Thymus (tissue), 14 donors: ENCODE measurements at places on chromosomes 12 and 14.
A peak's percentile ranks its signal among the peaks of the same experiment; 100 is the strongest.

- DNase-seq = no peak
Measured at GRCh38 chr14:31106768-31107167, 80.6 kb upstream of the STRN3 start.

GRCh38 chr14:98826618-98827017 lies 445.4 kb downstream of the BCL11B start:
- DNase-seq = peak; percentile 29

GRCh38 chr14:93044556-93044955 lies 71.2 kb downstream of the ITPK1 start:
- no peak for DNase-seq

DNA sequence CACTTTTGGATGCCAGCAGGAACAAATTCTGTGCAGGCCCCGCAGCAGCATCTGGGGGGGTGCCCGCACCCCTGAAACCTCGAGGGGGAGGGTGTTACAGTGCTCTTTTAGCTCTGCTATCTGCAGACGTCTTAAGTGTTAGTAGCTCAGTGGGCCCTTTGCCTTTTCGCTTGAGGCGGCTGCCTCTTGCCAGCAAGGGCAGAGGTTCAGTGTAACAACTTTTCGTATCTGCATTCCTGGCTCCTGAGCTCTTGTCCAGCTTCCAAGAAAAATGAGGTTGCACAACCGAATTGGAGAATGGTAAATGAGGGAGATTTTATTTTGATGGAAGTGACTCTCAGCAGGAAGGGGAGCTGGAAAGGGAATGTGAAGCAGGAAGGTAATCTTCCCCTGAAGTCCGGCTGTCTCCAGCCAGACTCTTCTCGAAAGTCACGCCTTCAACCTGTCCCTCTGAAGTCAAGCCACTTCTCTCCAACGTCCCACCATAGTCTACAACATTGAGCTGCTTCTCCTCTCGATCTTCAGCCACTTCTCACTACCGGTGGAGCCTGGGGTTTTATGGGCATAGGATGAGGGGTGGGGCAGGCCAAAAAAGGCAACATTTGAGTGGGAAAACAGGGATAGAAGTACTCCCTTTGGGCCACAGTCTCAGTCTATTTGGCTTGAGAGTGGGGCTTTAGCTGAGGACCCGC lies 17.8 kb downstream of the TAS2R50 start:
- no peak for DNase-seq

DNA sequence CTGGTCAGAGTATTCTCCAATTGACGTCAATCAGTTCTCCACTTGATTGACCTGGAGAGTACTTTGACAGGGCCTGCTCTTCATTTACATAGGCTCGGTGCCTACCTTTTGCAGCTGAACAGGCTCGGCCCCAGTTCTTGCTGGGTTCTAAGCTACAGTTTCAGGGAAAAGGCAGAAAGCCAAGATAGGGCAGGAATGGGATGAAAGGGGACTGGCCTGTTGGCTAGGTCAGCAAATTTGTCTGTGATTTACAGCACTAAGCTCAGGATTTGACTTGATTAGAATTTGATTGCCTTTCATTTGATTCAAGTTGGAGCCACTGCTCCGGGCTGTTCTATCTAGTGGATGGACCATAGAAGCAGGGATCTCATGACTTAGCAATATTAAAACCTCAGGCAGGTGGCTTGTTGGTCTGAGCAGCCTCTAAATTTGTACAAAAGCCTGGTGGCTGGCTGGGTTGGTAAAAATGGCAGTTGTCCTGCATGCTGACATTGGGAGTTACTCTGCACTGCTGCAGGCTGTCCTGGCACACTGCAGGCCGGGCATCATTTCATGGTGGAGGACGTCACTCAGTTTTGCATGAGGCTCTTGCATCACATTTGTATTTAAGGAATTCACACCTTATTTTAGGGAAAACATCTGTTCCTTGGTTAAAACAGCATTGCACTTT lies 71.8 kb downstream of the BICD1 start:
- no peak for DNase-seq

GRCh38 chr12:89693639-89694202 lies 14.9 kb downstream of the ATP2B1 start:
- no peak for DNase-seq

GRCh38 chr12:55839345-55840140 lies 3.2 kb downstream of the MMP19 start:
- DNase-seq = no peak

DNA sequence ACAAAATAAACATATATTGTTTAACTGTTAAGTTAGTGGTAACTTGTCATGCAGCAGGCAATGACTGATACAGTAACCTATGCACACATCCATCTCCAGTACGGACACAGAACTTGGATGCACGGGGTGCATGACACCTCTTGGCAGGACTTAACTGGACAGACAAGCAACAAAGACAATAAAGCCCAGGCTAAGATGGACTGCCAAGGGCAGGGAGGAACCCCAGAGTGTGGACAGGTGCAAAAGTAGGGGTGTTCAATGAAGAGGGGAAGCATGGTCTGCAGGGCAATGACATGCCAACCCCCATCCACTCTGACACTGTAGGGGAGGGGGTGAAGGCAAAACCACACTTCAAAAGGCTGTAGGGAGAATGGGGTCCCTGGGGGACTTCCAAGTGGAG lies 11.7 kb downstream of the SSH1 start:
- DNase-seq = no peak

GRCh38 chr14:104358528-104359300 lies 220.3 kb downstream of the KIF26A start:
- no peak for DNase-seq

DNA sequence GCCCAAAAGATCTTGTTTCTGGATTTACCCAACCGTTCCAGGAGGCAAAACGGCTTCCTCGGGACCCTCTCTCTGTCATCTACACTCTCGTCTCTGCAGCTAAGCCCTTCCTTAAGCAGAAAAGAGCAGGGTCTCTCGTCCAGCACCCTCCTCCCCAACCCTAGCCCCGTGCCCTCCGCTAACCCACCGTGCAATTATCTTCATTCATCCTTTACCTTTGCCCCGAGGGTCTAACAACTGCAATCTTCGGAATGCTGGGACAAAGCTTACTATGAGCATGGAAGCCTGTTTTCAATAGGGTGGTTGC lies 276 bp upstream of the BMAL2 start:
- no peak for DNase-seq

DNA sequence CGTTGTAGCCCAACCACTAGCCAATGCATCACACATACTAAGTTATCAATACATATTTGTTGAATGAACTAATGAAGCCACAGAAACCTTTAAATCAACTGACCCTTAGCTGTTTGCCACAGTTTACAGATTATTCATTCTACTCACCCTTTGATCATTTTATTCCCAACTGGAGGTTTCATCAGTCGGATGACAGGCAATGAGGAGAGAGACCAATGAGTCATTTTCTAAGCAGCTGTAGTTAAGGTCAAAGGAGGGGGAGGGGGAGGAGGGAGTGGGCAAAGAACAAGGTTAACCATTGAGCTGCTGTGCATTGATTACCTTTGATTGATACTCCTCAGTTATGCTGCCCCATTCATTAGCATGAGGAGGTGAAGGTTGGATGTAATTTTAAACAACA lies 469.5 kb downstream of the VRK1 start:
- DNase-seq = no peak
